Caudate nucleus (tissue), 63 donors: ENCODE measurements at places on chromosomes 4 and X.

DNA sequence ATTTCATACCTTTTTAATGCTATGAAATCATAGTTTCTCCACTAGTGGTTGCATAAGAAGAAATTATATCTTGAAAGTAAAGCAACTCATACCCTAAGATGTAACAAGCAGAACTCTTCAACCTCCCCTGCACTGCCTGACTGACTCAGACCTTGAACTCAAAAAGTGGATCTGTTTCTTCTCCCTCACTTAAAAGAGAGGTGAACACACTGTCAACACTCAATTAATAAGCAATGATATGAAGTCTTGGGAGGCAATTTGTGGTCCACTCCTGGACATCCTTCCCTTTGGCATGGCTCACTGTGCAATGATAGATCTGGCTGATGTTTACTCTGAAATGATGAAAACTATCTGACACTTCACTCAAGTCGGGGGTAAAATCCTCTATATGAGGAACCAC lies 282.0 kb upstream of the DKK2 start:
- DNase-seq, result no peak

- no peak for DNase-seq
Measured at GRCh38 chr4:116705466-116705865, 379.9 kb downstream of the TRAM1L1 start.

- DNase-seq, result no peak
Measured at GRCh38 chr4:169015186-169015623, 5.2 kb upstream of the CBR4 start.

- DNase-seq, result no peak
Measured at GRCh38 chr4:165403048-165403447, 24.2 kb downstream of the CPE start.

DNA sequence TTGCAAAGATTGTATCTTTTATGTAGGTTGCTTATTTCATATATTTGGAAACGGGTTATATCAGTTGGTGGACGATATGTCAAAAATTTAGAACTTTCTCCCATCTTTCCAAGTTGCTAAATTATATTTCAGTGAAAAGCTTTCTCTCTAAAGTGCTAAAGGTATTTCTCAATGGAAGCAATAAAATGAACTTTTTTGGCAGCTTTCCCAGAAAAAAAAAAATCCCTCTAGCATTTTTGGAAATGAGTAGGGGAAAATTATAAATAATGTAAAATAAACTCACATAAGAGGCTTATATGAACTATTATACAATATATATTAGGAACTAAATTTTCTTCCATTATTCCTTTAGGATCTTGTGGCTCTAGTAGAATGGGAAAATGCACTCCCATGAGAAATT lies 152.2 kb downstream of the GRID2 start:
- DNase-seq, result no peak

- no peak for DNase-seq
Measured at GRCh38 chrX:3046253-3047240, 5.3 kb downstream of the ARSF start.

DNA sequence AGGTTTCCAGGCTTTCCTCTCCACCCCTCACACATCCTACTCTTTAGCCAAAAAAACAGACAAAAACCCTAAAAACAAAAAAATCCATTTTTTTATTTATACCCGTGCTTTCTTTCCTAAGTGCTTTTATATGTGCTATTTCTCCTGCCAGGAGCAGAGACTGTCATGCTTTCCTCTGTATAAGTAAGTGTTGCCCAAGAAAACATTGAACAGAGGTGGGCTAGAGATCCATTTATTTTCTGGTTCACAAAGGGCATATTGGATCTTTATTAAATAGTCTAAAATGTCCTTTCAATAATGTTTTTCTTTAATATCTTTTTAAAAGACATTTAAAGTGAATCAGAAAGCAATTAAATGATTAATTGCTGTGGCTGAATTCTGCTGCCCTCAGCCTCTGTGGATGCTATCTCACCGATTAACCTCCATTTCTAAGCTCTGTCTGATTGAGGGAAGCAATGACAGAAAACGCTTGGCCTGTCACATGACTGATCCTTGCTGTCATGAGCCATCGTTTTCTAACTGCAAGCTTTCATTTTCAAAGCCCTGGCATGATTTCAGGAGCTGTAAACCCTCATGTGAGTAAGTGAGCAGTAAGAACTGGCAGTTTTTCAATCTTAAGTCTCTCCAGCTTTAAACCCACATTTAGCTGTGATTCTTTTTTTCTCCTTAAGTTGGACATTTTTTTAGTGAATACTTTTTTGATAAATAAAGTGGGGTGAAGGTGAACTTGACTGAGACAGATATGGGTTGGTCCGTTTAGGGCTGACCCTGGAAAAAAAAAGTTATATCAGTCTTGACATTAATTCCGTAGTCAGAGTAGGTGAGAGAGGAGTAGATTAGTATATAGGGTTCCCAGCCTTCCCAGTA lies 180.7 kb upstream of the PGRMC2 start:
- no peak for DNase-seq
